Activated T-helper 2 cell treated with anti-CD3 and anti-CD28 coated beads, Interferon-gamma antibody, Interleukin-2, Interleukin-4, amounts not matched to agents 10 μg/mL and 5 μg/mL and 100 μg/mL, durations not matched to agents 14 hours and 24 hours and 36 hours (primary cell): ENCODE measurements at places on chromosomes 1 and 21. TPM values are rescaled to one million over a fixed set of nuclear protein-coding genes. Genes with fewer than 3 reads are reported as not detected.

The CACNA1S gene
- not detected in 2 replicates for total RNA-seq

The ANXA9 gene
- total RNA-seq: 0.32 TPM in 1 of 2 replicates, not detected in the other

The LCE3E gene
- total RNA-seq: not detected in 2 replicates

The BLACAT1 gene
- total RNA-seq: not detected in 2 replicates

The SLC45A1 gene
- total RNA-seq: 0.50 and 0.80 TPM in 2 replicates

The ROR1 gene
- total RNA-seq: 0.09 TPM in 1 of 2 replicates, not detected in the other

The ITGB3BP gene
- total RNA-seq: 49.3 and 52.2 TPM in 2 replicates

The LIN28A gene
- total RNA-seq: not detected in 2 replicates

The KCNK1 gene
- total RNA-seq: 5.4 and 6.1 TPM in 2 replicates

The DSCAM gene
- total RNA-seq: not detected in 2 replicates

The LEMD1 gene
- 0.48 TPM in 1 of 2 replicates, not detected in the other for total RNA-seq

The CGN gene
- 0.34 and 0.50 TPM in 2 replicates for total RNA-seq

The OR2L5 gene
- total RNA-seq: not detected in 2 replicates

The LCE3D gene
- not detected in 2 replicates for total RNA-seq

The TFF2 gene
- not detected in 2 replicates for total RNA-seq

The IVL gene
- total RNA-seq: not detected in 2 replicates

The MROH9 gene
- total RNA-seq: not detected in 2 replicates

The SH2D5 gene
- 0.05 and 0.16 TPM in 2 replicates for total RNA-seq

The S100A1 gene
- not detected in 2 replicates for total RNA-seq

The LYPD8 gene
- total RNA-seq: not detected in 2 replicates

The CACHD1 gene
- total RNA-seq: 0.14 TPM in 2 replicates

The LCE6A gene
- not detected in 2 replicates for total RNA-seq

The CLCNKB gene
- not detected in 2 replicates for total RNA-seq

The CD84 gene
- 14.1 and 14.9 TPM in 2 replicates for total RNA-seq

The HSF2BP gene
- total RNA-seq: 0.97 and 1.1 TPM in 2 replicates

The C1QB gene
- not detected in 2 replicates for total RNA-seq

The OR2W3 gene
- total RNA-seq: not detected in 2 replicates

The IKBKE gene
- 33.8 and 33.9 TPM in 2 replicates for total RNA-seq

The EDN2 gene
- not detected in 2 replicates for total RNA-seq

The UBE2U gene
- not detected in 2 replicates for total RNA-seq

The ZFYVE9 gene
- total RNA-seq: 3.7 and 4.0 TPM in 2 replicates

The MAN1C1 gene
- total RNA-seq: 4.1 and 5.0 TPM in 2 replicates

The BGLAP gene
- total RNA-seq: 1.7 and 2.2 TPM in 2 replicates

The NTRK1 gene
- 252 and 253 TPM in 2 replicates for total RNA-seq

The MYBPH gene
- total RNA-seq: not detected in 2 replicates

The TARS2 gene
- 66.2 and 69.8 TPM in 2 replicates for total RNA-seq

The TMEM200B gene
- 0.44 and 0.46 TPM in 2 replicates for total RNA-seq

The HPCAL4 gene
- total RNA-seq: 0.39 and 0.48 TPM in 2 replicates

The ADORA1 gene
- not detected in 2 replicates for total RNA-seq

The FYB2 gene
- not detected in 2 replicates for total RNA-seq

The AGO3 gene
- 21.2 and 26.7 TPM in 2 replicates for total RNA-seq

The WNT2B gene
- 0.16 TPM in 1 of 2 replicates, not detected in the other for total RNA-seq

The CYP4X1 gene
- total RNA-seq: not detected in 2 replicates

The RNF220 gene
- 88.0 and 89.5 TPM in 2 replicates for total RNA-seq

The CD5L gene
- total RNA-seq: not detected in 2 replicates

The NUP210L gene
- 0.05 and 0.07 TPM in 2 replicates for total RNA-seq

The PRAMEF18 gene
- not detected in 2 replicates for total RNA-seq
